ENCODE measurements at places on chromosomes 7 and 10. TPM values are rescaled to one million over a fixed set of nuclear protein-coding genes. Genes with fewer than 3 reads are reported as not detected.

The H2BK1 gene
- total RNA-seq = not detected

The ANLN gene
- total RNA-seq = 69.0 TPM

The WDR86 gene
- 1.1 TPM for total RNA-seq

The COL28A1 gene
- not detected for total RNA-seq

GRCh38 chr7:141928146-141928844, 12.1 kb downstream of the OR9A4 start:
- H3K27me3 ChIP-seq = no peaks in the 10 kb centered on the region
- no peak overlapping the region for H3K4me3 ChIP-seq
- DNase-seq = no peak
- H3K4me1 ChIP-seq = no peaks in the 10 kb centered on the region
- H3K27ac ChIP-seq = no peak overlapping the region

DNA sequence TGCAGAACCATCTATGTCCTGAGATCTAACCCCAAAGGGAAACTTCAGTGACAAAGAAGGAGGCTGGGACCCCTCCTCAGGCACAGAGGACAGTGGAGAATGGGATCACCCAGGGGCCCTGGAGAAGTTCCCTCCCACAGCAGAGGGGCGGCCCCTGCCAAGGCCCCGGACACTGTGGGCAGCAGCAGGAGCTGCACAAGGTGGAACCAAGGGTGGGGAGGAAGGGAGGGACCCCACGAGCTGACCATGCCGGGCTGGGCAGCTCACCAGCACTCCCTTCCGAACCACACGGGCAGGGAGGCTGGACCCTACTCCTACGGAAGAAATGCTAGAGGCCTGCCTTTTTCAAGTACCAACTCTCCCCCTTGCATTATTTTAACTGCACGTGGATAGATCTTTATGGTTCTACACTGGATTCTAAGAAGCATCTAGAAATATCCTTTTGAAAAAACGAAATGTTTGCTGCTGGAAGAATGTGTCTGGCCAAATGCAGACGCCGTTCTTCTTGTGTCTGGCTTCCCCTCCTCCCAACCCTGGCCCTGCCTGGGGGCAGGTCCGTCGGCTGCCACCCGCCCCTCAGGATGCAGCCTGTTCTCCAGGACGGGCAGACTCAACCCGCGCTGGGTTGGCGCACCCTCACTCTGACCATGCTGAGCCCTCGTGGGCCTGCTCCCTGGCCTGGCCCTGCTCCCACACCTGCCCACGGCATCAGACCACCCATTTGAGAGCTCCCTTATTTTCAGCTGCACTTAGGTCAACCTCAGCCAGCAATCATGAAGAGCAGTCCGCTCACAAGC, 193.9 kb downstream of the TCERG1L start:
- no peaks in the 10 kb centered on the region for H3K27me3 ChIP-seq
- no peaks in the 10 kb centered on the region for H3K4me1 ChIP-seq
- DNase-seq = no peak
- no peak overlapping the region for H3K4me3 ChIP-seq
- no peak overlapping the region for H3K27ac ChIP-seq

DNA sequence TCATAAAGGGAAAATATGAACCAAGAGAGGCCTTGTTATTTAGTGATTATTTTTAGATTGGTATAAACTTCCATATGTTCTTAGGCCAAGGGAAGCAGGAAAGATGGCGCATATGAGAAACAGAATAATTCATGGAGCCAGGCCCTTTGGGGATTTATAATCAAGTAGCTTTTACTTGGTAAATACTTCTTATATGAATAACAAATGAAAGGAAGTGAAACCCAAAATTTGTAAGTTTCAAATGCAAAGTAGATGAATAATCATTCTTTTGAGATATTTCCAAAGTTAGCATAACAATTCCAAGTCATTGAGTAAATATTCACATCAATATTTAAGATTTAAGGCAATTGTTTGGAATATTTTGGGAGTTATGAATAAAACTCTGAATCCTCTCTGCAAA, 13.9 kb upstream of the OPTN start:
- peaks cover 2% of the 10 kb centered on the region for H3K27me3 ChIP-seq
- H3K4me3 ChIP-seq = no peak overlapping the region
- H3K36me3 ChIP-seq = peaks cover 6% of the 10 kb centered on the region
- peaks cover 10% of the 10 kb centered on the region for H3K4me1 ChIP-seq

DNA sequence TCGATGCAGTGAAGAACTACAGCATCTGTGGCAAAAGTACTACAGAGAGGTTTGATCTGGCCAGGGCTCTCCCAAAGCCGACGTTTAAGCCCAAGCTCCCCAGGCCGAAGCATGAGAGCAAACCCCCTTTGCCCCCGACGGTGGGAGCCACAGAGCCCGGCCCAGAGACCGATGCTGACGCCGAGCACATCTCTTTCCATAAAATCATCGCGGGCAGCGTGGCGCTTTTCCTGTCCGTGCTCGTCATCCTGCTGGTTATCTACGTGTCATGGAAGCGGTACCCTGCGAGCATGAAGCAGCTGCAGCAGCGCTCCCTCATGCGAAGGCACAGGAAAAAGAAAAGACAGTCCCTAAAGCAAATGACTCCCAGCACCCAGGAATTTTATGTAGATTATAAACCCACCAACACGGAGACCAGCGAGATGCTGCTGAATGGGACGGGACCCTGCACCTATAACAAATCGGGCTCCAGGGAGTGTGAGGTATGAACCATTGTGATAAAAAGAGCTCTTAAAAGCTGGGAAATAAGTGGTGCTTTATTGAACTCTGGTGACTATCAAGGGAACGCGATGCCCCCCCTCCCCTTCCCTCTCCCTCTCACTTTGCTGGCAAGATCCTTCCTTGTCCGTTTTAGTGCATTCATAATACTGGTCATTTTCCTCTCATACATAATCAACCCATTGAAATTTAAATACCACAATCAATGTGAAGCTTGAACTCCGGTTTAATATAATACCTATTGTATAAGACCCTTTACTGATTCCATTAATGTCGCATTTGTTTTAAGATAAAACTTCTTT, 2.3 kb downstream of the LRRTM3 start:
- H3K27ac ChIP-seq = no peak overlapping the region
- no peaks in the 10 kb centered on the region for H3K36me3 ChIP-seq
- H3K27me3 ChIP-seq = peaks cover 36% of the 10 kb centered on the region

DNA sequence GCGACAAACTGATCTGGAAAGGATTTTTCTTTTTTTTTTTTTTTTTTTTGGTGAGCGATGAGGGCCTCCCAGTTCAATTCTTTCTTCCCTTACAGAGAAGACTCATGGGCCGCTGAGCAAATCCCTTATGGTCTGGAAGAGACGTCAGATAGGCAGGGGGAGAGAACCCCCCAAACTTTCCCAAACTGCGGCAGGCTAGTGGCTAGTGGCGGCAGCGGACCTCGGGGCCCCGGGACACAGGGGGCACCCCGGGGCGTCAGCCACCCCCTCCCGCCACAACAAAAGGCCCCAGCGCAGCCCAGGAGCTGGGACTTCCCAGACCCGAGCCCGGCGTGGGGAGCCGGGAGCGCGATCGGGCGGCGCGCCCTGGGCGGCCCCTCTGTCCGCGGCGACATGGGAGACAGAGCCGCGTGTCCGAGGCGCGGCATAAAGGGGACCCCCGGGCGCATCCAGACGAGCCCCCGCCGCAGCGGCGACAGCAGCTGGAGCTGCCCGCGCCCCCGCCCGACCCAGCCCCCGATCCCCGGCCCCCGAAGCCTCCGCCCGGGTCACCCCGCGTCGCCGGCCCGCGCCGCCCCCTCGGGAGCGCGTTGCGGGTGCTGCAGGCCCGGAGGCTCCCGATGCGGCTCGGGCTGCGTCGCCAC, 755 bp downstream of the FAM171A1 start:
- no peak for DNase-seq
- H3K27ac ChIP-seq = no peak overlapping the region
- H3K4me1 ChIP-seq = peaks cover 10% of the 10 kb centered on the region
- peak overlapping the region; percentile 68 for H3K4me3 ChIP-seq

DNA sequence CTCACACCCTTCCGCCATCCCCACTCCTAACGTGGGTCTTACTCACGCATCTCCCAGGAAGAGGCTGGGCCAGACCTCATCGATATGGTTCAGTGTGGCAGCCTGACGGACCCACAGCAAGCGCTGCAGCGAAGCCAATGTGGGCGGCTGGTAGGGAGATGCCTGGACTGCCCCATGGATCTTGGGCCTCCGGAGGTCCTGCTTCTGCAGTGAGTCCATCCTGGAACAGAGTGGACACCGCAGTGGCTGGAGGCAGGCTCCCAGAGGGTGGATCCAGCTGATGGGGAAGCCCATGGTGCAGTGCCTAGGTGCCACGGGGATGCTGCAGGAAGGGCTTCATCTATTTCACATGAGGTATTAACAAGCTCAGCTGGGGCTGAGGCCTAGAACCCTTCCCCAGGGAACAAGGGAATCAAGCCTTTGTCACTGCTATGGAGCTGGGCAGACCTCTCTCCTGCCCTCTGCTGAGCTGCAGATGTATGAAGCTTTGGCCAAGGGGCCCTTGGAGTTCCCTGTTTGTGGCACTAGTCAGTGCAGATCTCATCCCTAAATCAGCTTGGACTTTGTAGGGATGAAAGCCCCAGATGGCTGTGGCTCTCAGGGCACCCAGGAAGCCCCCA, 13.7 kb upstream of the SAMD8 start:
- H3K27ac ChIP-seq = no peak overlapping the region
- no peaks in the 10 kb centered on the region for H3K36me3 ChIP-seq
- H3K4me3 ChIP-seq = no peak overlapping the region
- no peak for DNase-seq
- no peaks in the 10 kb centered on the region for H3K4me1 ChIP-seq

DNA sequence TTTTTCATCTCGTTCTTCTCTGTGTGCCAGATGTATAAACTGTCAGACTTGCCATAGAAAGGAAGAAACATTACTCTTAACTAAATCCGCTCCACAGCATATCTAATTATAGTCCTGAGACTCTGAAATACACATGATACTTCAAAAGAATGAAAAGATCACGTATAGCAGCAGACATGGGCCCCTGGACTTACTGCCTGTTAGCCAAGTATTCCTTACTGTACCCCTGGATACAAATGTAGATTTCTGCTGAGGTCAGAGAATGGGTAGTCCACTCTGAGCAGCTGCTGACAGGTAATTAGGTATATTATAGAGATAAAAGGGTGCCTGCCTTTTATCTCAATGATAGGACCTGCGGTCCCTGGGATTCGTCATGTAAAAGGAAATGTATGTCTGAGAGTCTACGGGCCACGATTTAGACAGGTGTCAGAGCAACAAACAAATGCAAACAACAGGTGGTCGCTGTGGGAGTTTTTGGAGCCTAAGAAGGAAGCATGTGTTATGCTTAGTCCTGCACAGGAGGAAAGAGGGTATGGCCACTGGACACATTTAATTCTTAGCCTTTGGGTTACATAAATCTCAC, 69.4 kb downstream of the VOPP1 start:
- DNase-seq = no peak
- H3K4me3 ChIP-seq = no peak overlapping the region
- no peaks in the 10 kb centered on the region for H3K27me3 ChIP-seq
- H3K27ac ChIP-seq = no peak overlapping the region
- H3K36me3 ChIP-seq = peaks cover 13% of the 10 kb centered on the region

DNA sequence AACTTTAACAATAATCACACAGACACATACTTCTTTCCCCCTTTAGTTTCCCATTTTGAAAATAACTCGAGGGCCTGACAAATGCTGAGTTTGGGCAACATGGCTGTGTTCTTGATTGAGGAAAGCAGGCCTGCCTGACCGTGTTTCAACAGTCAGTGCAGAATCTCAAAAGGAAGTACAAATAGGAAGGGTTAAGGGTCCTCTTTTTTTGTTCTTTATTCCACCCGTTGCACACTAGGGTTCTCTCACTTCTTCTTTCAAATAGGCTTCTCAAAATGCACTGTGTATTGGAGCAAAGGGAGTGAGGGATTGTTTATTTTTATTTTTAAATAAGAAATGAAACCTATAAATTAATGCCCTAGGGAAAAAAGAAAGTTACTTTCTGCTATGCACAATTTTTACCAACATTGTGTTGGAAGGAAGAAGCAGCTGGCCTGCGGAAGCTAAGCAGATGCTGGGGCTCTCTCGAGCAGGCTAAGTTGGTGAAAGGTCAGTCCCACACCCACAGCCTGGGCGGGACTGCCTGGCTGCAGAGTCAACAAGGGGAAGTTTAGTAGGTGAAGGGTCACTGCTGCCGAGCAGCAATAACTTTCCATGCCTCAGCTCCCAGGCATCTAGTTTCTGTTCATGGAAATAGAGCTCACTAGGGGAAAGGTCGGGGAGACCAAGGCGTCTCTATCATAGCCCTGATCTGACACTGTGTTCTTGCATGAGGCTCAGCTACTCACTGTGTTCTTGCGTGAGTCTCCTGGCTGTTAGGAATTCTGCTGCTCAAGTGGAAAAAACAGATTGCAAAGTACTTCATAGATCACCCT, 12.2 kb upstream of the PDK4 start:
- no peaks in the 10 kb centered on the region for H3K4me1 ChIP-seq
- no peaks in the 10 kb centered on the region for H3K27me3 ChIP-seq
- no peak overlapping the region for H3K27ac ChIP-seq
- DNase-seq = no peak

DNA sequence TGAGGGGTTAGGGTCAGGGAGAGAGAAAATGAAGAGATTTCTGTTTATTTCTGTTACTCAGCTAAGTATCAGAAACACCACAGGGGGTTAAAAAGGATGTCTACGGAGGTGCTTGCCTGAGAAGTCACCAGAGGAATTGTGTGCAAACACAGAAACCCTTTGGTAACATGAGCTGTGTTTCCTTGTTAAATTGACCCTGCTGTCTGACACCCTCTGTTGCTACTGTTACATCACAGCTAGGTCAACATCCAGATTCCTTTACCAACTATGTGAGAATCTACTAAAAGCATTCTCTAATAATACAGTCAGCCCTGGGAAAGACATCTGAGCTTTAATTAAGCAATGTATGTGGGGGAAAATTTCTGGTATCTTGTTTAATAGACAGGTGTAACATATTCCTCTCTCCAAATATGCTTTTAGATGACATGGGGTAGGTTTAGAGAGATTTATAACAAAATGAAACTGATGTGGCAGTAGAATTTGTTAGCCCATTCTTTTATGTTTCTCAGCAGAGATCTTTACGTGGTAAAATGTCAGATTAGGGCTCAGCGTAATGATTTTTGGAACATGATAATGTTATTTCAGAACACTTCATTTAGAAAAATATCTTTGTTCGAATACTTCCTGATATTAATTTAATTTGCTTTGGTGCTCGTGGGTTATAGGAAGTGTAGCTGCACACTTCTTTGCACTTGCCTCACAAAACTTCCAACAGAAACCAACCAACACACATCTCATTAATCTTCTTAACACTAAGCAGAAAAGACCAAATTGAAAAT, 168.0 kb upstream of the AHR start:
- H3K36me3 ChIP-seq = peaks cover 12% of the 10 kb centered on the region
- DNase-seq = no peak
- peaks cover 34% of the 10 kb centered on the region for H3K4me1 ChIP-seq
- no peak overlapping the region for H3K4me3 ChIP-seq
- H3K27ac ChIP-seq = no peak overlapping the region

GRCh38 chr10:125560947-125561346, 122.0 kb downstream of the TEX36 start:
- no peak for DNase-seq
- no peak overlapping the region for H3K4me3 ChIP-seq
- H3K27me3 ChIP-seq = no peaks in the 10 kb centered on the region
- H3K27ac ChIP-seq = no peak overlapping the region
- H3K4me1 ChIP-seq = no peaks in the 10 kb centered on the region

DNA sequence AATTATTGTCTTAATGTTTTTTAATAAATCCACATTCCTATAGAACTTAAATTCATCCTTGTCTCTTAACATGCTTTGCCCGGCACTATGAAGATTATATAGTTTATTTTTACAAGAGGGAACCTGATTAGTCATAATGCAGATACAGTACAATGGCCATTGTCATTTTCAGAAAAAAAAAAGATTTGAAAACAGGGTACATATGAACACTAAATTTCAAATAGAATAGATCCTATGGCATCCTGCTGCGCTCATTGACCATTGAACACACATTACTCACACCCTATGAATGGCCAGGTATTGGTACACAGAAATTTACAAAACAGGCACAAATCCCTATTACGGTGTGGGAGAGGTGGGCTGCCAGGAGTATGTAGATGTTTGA, 2.0 kb upstream of the KLF6 start:
- peaks cover 41% of the 10 kb centered on the region for H3K36me3 ChIP-seq
- H3K4me3 ChIP-seq = peak overlapping the region; percentile 97
- peak overlapping the region; percentile 94 for H3K27ac ChIP-seq

Measured in activated CD4-positive, alpha-beta memory T cell treated with anti-CD3 and anti-CD28 coated beads, Interleukin-2, amount 10 ng/mL, durations not matched to agents 7 days and 5 days (primary cell).